ENCODE measurements at places on chromosomes 2 and 18. TPM values are rescaled to one million over a fixed set of nuclear protein-coding genes. Genes with fewer than 3 reads are reported as not detected.

The C2orf80 gene
- polyA plus RNA-seq, result not detected

The HNMT gene
- 19.3 TPM for polyA plus RNA-seq

GRCh38 chr2:43708891-43709290, 32.7 kb upstream of the C1GALT1C1L start:
- no peak for DNase-seq

- no peak for DNase-seq
Observed at GRCh38 chr2:125095826-125096225, 1070.7 kb downstream of the CNTNAP5 start.

DNA sequence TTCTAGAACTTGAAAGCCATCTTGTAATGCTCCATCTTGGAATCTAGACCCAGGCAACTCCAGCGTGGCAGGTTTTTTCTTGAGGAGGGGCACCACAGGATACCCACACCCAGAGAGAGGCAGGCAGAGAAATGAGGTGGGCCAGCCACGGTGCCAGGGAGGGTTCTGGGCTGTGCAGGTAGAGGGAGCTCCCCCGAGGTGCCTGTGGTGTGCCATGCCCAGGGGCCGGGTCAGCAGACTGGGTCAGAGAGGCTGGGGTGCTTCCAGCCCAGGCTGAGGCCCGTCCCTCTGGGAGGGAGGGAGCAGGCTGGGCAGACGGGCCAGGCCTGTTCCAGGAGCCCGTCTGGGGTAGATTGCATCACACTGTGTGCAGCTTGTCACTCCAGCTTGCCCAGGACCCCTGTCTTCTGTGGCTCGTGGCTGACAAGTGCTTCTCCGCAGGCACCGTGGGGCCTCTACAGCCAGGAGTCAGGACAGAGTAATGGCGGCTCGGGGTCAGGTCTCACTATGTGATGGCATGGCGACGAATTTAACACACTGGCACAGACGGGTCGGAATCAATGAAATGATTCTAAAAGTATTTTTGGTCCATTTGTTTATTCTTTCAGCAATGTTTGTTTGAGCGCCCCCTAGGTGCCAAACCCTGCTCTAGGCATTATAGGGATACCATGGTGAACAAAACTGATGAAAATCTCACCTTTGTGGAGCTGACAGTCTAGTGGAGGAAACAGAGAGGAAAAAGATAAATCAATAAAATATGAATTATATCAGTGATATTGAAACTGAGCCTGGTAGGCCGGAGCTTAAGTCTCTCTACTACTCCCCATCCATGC, 144.0 kb downstream of the ACOXL start:
- no peak for DNase-seq

- no peak for DNase-seq
Observed at GRCh38 chr18:27412556-27412955, 227.4 kb upstream of the CHST9 start.

DNA sequence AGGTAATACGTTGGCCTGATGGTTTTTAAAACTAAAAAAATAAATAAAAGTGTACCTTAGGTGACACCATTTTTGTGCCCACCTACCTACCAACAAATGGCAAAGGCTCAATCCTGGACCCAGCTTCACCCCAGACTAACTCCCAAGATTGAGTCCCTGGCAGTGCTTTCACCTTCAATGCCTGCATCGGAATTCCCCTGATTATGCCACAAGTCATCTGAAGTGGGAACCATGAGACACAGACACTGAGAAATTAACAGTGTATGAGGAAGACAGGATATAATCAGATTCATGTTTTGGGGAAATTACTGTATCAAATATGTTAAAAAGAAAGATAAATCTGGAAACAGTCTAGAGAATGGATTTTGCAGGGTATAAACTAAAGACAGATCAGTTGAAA, 41.6 kb downstream of the ZBTB14 start:
- DNase-seq, result no peak
